Left lung (tissue), 14 donors: ENCODE measurements at places on chromosomes 1 and 21.

DNA sequence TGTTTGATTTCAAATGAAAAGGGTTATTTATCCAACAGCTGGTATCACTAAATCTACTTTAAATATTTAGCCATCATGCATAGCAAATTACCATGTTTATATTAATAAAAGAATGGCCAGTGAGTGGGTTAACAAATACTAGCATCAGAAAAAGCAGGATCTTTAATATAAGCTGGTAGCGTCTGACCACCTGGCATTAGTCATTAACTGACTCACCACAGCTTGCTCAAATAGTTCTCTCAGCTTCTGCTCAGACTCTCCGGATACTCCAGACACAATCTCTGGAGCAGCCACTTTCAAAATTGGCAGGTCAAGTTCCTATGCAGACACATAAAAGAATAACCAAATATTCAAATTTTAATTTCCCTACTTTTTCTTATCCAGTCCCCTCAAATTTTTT lies 29.6 kb downstream of the NVL start:
- DNase-seq, result no peak

DNA sequence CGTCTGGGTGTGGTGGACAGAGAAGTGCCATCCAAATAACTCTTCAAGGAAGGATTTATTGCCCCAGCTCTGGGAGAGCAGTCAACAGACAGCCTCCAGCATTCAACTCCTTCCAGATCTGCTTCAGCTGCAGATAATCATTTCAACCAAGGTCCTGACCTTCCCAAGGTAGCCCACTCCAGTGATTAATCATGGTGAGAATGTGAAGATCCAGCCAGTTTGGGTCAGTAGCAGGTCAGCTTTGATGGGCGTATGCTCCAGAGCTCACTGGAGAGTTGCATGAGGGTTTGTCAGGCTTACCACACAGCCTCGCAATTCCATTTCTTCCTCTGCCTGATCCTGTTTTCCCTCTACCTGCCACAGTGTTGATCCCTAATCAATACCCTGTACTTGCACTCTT lies 214.5 kb upstream of the ZRANB2 start:
- DNase-seq, result no peak

- DNase-seq, result no peak
Measured at GRCh38 chr1:227227761-227228160, 90.5 kb downstream of the CDC42BPA start.

GRCh38 chr1:11500881-11501280 lies 21.9 kb downstream of the DISP3 start:
- DNase-seq, result no peak

DNA sequence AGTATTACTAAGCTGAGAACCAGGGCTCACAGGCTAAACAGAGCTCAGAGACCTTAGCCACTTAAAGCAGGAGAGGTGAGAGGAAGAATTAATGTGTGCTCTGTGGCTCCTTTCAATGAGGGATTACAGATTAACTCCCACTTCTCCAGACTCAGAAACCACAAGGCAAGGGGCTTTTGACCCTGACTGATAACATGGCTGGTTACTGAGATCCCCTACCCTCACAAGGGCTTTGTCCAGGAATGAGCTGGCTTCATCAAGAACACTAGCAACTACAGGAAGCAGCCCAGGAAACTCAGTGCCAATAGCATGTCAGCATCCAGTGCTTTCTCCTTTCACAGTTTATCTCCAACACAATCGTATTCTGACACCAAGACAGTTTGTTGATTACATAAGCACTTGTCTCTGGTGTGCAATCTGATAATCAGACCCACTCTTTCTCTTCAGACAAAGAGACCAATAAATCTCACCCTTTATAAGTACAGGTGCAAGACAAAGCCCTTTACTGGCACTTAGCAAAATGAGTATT lies 38.8 kb downstream of the ERI3 start:
- no peak for DNase-seq

DNA sequence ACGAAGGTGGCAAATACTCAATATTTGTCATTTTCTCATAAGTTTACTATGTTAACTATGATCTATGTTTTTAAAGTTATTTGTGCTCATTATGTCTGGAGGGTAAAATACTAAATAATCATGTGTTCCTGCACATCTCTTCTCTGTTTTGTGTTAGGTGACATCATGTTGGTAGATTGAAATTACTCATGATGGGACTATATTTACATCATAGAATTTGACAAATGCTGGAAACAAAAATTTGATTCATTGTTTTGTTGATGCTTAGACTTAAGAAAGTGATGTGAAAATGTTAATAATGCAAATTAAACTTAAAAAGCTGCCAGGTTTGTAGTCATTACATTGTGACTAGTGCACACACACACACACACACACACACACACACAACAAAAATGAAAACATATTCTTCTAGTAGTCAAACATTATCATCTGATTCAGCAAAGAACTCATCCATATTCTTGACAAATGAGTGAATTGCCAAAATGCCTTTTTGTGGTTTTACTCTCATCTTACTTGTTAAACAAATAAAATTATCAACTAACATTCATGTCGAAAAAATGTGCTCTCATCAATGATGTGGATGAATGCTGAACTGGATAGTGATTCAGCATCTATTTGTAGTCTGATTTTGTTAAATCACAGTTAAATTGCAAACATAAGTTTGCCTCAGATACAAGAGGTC lies 870.7 kb downstream of the BRINP3 start:
- no peak for DNase-seq
